ENCODE measurements at places on chromosomes 1 and 21.

DNA sequence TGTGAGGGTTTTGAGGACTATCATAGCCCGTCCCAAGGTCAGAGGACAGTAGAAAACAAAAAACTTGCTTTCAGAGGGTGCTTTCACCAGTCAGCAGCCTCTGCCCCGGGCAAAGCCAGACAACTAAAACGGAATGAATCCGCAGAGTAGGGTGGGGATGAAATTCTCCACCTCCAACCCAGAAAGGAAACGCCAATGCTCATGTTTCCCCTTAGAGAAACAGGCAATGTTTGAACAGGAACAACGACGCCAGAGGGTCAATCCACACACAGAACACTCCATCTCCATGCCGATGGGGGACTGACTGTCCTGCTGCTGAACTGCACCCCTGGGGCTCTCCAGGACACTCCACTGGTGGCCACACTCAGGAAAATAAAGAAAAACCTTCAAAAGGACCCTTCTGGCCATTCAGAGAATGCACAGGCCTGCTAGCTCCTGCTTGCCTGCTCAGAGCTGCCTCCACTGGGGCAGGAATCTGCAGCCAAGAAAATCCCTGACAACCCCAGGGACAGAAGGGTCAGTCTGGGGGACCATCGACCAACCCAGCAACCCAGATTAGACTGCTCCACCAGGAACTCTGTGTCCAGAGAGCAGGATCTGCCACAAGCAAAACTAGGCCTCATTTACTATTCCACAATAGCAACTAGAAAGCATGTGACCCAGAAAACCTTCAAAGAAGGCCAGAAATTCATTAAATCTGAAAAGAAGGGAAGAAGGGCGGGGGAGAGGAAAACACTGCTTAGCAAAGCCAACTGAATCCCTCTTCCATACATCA is 116.0 kb downstream of the TOMM20 start:
- no peak for DNase-seq

- no peak for DNase-seq
These were observed 112.5 kb downstream of the CSMD2 start for GRCh38 chr1:34052565-34052964.

DNA sequence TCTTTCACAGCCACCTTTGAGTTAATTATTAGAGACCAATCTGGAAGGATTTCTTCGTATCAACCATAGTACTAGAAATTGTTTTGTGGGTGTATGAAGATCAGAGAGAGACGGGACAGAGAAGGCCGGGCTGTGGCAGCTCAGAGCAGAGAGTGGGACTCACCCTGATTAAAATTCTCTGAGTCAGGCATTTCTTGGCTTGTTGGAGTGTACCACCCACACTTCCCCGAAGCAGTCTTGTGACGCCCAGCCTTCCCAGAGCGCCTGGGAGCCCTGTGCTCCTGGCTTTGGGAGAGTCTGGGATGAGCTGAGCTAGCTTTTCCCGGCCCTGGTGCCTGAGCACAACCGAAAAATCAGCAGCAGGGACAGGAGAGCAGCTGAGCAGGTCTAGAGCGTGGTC is 19.4 kb downstream of the PLEKHM2 start:
- no peak for DNase-seq

- DNase-seq, result no peak
These were observed 33.3 kb upstream of the DUSP10 start for GRCh38 chr1:221775206-221775605.

DNA sequence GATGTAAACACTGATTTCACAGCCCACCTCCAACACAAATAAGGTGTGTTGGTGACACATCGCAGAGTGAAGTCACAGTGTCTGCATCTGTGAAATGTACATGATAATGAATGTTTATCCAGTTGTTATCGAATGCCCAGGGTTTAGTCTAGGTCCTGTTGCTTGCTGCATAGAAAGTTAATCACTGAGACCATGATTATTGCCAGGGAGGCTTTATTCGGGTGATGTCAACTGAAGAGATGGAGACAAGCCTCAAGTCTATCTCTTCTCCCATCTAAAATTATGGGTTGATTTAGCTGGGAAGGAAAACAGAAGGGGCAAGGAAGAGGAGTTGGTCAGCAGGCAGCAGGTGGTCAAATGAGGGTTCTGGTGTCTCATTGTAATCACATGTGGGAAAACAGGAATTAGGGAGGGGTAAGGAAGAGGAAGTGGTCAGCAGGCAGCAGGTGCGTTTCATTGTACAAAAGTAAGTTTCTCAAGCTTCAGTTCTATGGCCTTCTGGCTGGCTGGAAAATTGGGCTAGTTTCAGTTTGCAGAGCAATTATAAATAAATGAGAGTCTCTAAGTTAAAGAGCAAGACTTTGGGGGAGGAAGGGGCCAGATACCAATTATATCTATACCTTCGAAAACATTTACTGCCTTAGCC is 146.3 kb upstream of the DNAH14 start:
- DNase-seq, result no peak

DNA sequence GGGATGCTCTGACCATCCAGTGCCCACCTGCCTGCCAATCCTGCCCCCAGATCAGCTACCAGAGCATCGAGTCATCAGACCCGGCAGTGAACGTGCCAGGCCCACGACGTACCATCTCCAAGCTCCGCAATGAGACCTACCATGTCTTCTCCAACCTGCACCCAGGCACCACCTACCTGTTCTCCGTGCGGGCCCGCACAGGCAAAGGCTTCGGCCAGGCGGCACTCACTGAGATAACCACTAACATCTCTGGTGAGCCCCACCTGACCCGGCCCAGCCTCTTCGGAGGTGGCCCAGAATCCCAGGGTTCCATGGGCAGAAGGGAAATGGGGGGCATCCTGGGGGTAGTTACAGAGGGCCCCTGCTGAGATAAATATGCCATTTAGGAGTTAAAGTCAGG is 43.1 kb downstream of the PTPRU start:
- no peak for DNase-seq

DNA sequence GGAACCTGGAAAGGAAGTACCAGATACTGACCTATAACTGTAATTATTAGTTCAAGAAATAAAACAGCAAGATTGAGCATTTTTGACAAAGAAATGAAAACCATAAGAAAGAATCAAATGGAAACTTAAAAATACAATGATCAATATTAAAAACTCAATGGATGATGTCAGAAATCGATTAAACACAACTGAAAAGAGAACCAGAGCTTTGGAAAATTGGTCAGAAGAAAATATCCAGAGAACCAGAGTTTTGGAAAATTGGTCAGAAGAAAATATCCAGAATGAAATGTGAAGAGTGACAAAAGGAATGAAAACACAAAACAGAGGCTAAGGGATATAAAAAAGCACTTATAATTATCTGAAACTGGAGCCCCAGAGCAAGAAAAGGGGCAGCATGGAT is 438.6 kb downstream of the AJAP1 start:
- no peak for DNase-seq

GRCh38 chr1:161259345-161259702 is 779 bp downstream of the PCP4L1 start:
- DNase-seq, result no peak

- no peak for DNase-seq
These were observed 90.1 kb downstream of the PLXNA2 start for GRCh38 chr1:208154040-208154439.

- DNase-seq, result no peak
These were observed 85.1 kb downstream of the PLPP3 start for GRCh38 chr1:56494306-56494705.

Data from stimulated activated CD4-positive, alpha-beta T cell treated with anti-CD3 and anti-CD28 coated beads, TNF-alpha, amount 100 ng/mL, for 24 hours (primary cell).